ENCODE measurements at places on chromosomes 12 and 14.

GRCh38 chr12:62372134-62372533, 94.5 kb upstream of the MON2 start:
- DNase-seq = no peak

DNA sequence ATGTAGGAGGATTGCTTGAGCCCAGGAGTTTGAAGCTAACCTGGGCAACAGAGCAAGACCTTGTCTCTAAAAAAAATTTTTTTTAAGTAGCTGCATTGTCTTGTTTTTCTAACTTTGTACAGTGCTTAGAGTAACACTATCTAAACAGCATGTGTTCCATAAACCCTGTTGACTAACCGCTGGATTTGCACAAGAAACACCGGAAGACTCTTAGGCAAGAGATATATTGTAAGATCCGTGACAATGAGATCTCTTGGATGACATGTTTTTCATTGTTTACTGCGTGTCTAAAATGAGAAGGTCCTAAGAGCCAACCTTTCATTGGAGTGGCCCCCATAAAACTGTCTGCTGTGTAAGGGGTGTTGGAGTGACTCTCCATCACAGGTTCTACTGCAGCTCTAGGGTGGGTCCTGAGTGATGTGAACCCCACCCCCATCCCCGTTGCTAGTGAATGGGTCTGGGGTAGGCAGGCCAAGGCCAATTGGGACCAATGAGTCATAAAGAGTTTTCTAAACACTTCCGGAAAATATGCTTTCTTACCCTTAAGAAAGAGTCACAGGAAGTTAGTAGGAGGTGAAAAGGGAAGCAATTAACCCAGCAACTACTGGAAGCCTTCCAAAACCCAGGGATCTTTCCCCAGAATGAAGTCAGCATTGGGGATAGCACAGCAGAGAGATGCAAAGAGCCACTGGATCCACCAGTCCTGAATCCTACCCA, 24.3 kb upstream of the PCNX1 start:
- no peak for DNase-seq

- no peak for DNase-seq
These were observed 5.8 kb upstream of the PUS1 start for GRCh38 chr12:131923260-131923659.

GRCh38 chr12:89129167-89129870, 223.0 kb downstream of the DUSP6 start:
- no peak for DNase-seq

DNA sequence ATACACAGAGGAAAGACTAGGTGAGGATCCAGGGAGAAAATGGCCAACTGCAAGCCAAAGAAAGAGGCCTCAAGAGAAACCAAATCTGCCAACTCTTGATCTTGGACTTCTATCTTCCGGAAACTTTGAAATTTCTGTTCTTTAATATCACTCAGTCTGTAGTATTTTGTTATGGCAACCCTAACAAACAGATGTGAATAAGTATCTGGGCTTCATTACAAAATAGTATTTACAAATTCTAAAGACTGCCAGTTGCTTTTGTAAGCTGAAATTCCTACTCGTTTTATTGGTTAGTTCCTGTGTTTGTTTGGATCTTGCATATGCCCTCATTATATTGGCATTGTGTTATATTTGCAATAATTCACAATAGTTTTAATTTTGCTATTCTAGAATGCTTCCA, 143.2 kb upstream of the USP15 start:
- no peak for DNase-seq

- DNase-seq = no peak
These were observed 397.9 kb upstream of the ATP2B1 start for GRCh38 chr12:90106568-90106967.

GRCh38 chr12:20572451-20572850, 122.7 kb upstream of the SLCO1C1 start:
- no peak for DNase-seq

DNA sequence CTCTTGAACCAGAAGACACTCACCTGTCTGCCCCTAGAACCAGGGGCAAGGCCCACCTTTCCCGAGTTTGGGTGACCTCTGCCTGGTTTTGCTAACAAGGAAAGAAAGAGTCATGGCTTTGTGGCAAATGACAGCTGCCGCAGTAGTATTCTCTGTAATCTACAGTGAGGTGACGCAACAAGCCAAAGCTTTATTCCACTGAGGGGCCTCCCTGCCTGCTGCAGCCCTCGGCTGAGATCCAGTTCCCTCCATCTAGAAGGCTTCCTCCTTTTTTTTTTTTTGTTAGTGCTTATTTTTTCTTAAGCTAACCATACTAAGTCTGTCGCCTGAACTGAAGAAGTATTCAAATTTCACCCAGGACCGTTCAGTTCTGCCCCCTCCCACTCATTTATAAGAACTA, 142.3 kb upstream of the TMCC3 start:
- DNase-seq = no peak

GRCh38 chr14:49240383-49240782, 345.8 kb downstream of the RPS29 start:
- no peak for DNase-seq

DNA sequence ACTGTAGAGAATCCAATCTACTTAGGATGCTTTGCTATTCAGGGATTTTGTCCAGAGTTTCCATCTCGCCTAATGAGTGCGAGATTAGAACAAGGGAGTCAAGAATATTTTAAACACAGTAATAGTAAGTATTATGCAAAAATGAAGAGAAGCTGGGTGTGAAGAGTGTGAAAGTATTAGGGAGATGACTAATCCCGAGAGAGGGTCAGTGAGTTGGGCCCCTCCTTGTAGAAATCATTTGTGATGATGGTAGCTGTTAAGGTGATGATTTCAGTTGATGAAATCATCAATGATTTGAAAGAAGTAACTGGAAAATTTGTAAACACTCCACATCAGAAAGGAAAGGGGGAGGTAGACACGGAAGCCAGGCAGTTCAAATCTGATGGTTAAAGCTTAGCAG, 478.9 kb upstream of the MGAT4C start:
- no peak for DNase-seq

GRCh38 chr14:66249544-66249943, 236.6 kb upstream of the CCDC196 start:
- no peak for DNase-seq

- no peak for DNase-seq
These were observed 28.1 kb downstream of the TTC6 start for GRCh38 chr14:37623426-37623951.

DNA sequence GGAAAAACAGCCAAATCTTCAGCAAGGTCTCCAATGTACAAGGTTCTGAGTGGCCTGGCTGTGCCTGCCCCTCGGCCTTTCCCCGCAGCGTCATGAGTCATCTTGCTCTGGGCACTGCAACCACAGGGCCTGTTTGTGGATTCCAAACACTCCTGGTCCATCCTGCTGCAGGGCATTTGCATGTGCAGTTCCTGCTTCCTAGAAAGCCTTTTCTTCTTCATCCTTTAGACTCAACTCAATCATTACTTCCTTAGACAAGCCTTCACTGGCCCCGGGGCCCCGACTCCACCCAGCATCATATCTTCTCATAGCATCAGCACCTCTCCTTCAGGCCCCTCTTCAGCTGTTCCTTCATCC, 101.8 kb upstream of the EGLN3 start:
- DNase-seq = no peak

- no peak for DNase-seq
These were observed 52.2 kb upstream of the CFL2 start for GRCh38 chr14:34766606-34767005.

DNA sequence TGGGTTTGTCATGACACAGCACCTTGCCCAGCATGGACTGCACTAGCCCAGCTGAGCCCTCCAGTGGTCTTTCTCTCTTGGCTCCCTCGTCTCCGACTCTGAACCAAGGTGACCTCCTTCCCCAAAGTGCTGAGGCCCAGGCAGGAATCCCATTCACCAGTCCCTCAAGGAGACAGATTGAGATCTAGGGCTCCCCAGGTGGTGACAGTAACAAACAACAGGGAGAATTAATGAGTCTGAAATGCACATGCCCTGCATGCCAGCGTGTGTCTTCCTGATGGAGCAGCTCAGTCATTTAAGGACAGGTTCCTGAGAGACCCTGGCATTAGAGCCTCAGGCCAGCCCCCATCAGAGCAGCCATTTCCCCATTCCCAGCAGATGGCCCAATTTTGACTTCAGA, 51.4 kb upstream of the OAS1 start:
- no peak for DNase-seq

DNA sequence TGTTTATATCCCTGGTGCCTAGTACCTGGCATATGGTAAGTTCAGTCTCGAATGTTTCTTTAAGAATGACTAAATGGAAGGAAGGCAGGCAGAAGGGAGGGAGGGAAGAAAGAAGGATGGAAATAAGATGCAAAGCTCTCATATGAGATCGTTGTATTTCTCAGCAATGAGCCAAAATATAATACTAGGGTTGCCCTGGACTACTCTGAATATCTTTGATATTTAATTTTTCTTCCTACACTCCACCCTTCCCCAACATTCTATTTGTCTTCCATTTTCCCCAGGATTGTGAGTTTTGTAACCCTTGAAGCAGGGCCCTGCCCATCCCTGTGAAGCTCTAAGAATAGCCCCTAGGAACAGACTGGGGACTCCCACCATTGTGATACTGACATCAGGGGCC, 43.9 kb downstream of the GUCY2C start:
- no peak for DNase-seq

GRCh38 chr12:110316861-110317260, 35.8 kb downstream of the ATP2A2 start:
- no peak for DNase-seq

DNA sequence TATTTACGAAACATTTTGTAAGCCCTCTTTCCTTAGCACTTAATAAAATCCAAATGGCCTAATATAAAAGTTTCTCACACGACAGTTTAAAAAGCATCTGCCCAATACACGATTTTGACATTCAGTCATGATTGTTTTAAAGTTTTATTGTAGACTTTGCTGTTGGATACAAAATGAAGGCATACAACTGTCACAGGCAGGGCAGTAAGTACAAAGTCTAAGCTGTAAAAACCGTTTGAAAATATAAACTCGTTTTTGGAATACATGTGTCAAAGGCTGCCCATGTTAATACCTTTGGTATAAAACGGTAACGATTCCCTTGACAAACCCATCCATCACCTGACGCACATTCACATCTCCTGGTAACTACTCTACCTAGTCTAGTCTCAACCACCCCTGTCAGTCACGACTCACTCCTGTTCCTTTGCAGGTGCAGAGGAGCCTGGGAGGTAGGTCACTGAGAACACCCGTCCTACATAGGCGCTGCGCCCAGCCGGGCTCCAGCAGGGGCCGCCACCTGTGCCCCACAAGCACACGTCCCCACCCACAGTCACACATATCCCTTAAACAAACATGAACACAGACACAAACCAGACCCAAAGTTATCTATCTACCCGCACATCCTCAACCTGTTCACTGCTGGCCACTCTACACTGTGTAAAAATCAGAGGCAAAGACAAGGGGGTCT, 27.1 kb downstream of the KCTD10 start:
- DNase-seq = no peak

DNA sequence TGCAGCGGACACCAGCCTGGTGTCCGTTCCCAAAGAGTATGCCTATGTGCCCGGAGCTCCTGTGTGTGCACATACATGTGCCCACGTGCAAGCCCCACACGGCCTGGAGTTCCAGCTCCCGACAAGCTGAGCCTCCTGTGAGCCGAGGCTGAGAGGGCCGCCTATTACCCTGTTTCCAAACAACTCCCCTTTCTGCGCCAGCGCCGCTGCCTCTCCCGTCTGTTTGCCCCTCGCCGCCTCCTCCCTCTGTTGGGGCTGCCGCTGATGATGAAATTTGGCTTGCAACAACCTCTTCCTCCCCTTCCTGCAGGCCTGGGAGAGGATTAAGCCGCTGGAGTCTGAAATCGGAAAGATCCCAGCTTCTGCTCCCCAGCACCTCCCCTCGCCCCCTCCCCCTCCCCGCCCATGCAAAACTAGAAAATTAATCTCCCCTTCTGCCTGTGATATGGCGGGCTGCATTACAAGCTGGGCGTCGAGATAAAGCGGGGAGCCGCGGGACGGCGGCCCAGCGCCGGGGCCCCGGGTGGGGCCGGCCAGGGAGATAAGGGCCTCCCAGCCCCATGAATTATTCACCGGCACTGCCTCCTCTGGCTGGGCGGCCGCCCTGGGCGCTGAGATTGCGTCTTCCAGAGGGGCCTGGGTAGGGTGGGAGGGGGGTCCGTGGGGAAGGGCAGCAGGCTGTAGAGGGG, 6.8 kb upstream of the ASIC1 start:
- no peak for DNase-seq

Data from activated CD8-positive, alpha-beta memory T cell treated with anti-CD3 and anti-CD28 coated beads for 1 hour (primary cell).